ENCODE measurements at places on chromosomes 1 and 21.
A peak's percentile ranks its signal among the peaks of the same experiment; 100 is the strongest.

GRCh38 chr1:34681480-34682451 lies 73.1 kb upstream of the GJB5 start:
- peak; percentile 26 for DNase-seq

GRCh38 chr21:46448108-46448507 lies 10.6 kb upstream of the DIP2A start:
- no peak for DNase-seq

DNA sequence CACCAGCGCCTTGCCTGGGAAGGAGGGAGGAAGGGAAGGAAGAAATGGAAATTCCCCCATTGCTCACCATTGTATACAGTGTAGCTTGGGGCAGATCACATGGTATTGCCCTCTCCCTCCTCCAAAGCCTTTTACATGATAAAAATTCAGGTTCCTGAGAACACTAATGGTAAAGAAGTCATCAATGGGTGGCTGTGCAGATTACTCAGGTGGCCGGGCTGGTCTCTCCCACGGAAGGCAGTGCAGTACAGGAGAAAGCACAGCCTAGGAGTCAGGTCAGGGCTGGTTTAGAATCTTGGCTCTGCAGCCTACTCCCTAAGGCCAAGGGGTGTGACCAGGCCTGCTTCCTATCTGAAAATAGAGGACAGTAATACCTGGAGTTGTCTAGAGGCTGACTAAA lies 107.9 kb downstream of the SUSD4 start:
- no peak for DNase-seq

DNA sequence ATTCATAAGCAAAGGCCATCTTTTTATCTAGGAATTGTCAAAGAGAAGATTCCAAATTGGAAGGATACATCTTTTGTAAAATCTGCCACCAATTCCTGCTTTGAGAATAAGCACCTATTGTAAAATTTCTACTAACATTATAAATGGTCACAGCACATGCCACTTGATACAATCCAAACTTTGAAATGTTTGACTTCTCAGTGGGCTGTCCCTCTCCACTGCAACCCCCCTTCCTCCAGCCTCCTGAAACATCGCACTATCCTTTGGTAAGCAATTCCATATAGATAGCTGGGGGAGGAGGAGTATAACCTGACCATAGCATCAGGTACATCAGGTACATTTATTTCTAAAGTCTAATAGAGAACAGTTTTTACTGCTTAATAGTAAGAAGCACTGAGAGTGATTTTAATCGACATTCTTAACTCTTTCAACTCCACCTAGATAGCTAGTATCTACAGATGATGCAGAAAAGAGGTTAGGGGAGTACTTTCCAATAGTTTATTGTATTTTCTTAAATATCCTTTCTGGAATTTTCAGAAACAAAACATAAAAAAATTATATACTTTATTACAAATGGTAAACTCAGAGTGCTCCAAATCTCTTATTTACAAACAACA lies 2.9 kb downstream of the JUN start:
- DNase-seq: no peak

DNA sequence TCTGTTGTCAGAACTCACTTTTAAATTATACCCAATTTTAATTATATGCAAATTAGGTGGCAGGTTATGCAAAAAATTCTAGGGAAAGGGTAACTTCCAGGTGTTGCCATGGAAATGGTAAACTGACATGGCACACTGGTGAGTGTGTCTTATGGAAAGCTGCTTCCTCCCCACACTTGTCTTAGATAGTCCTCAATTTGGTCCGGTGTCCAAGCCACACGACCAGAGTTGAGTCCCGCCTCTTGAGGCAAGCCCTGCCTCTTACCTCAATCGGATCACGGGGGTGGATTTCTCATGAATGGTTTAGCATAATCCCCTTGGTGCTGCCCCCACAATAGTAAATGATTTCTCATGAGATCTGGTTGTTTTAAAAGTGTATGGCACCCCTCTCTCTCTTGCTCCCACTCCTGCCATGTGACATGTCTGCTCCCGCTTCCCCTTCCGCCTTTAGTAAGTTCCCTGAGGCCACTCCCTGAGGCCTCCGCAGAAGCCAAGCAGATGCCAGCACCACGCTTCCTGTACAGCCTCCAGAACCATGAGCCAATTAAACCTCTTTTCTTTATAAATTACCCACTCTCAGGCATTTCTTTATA lies 74.9 kb downstream of the MATN1 start:
- DNase-seq: no peak

GRCh38 chr21:33268737-33269441 lies 2.7 kb downstream of the IL10RB start:
- DNase-seq: no peak

DNA sequence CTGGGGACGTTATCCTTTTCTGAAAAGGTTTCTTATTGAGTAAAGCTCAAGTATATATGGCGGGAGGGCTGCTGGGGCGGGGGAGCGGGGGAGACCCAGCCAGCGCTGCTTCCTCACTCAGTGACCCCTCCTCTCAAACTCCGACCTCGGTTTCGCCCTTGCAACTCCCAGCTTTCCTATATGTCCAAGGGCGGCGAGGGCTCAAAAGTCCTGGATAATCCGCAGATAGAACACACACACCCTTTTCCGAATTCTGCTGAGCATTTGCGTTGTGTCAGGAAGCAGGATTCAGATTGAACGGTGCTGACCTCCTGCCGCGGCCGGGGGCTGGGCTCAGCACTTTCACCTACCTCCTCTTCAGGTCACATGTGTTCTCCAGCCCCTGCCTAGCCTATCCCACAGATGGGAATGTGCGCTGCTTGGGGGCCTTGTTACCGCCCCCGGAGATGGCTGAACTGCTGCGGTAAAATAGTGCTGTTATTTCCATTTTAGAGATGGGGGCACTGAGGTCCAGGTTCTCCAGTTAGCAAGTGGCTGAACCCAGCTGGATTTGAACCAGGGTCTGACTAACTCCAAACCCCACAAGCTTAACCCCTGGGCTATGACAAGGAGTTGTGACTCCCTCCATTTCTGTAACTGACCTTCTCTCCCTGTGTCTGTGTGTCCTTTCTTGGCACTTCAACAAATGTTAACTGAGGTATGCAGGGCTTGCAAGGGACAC lies 795 bp upstream of the AHDC1 start:
- no peak for DNase-seq

DNA sequence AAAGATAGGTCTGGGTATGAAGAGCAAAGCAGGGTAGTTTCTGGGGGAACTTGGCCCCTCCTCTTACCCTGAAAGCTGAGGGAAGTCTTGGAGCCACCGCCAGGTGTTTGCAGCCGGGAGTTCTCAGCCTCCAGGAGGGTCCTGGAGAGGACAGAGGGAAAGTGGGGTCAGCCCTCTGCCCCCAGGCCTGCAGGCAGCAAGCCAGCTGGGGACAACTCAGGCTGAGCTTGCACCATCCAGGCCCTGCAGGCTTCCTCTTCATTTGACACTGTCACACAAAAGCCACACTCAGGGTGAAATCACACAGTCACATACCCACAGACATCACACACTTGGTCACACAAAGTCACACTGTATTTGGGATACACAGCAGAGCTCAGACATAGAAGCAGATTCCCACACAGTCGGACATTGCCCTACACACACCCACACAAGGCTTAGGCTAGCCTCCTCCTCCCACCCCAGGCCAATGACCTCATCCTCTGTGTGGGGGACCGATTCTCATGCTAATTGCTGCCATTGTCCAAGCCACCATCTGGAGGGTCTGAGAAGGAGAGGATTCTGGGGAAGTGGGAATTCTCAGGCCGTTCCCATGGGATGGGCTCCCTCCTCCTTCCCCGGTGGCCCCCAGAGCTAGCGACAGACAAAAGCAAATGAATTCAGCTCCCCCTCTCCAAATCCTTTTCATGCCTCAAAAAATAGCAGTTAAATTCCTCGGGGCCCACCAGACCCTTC lies 3.7 kb downstream of the NES start:
- DNase-seq: no peak

DNA sequence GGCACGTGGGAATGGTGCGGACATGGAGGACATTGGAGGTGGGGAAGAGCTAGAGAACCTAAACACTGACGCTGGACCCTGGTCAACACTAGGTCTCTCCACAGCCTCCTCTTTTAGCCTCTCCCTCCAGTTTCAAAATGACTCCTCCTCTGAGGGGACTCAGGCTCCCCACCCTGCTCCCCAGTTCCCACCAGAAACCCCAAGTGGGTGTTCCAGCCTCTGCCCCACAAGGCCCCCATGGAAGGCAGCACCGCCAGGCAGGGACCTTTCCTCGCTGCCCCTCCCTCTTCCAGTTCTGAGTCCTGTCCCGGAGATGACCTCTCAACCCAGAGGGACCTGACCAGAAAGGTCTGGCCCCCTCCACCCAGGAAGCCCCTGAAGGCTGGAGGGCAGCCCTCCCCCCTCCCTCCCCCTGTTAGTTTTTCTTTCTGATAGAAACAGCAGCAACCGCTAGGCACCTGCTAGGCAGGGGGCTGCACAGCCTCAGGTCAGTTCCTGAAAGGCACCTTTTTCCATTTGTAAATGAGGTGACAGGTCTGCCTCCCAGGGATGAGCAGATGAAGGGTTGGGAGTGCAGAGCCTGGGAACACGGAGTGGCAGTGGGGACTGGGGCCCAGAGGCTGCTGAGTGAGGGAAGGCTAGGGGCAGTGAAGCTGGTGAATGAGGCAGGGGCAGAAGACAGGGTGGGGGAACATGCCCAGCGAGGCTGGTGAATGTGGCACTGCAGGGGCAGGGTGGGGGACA lies 9.3 kb upstream of the ITGB2 start:
- DNase-seq: no peak

GRCh38 chr1:16315437-16315836 lies 36.8 kb downstream of the FBXO42 start:
- DNase-seq: no peak

GRCh38 chr1:81949421-81949820 lies 148.7 kb downstream of the ADGRL2 start:
- DNase-seq: no peak

GRCh38 chr1:151802372-151802771 lies 2.8 kb downstream of the LINGO4 start:
- DNase-seq: no peak

DNA sequence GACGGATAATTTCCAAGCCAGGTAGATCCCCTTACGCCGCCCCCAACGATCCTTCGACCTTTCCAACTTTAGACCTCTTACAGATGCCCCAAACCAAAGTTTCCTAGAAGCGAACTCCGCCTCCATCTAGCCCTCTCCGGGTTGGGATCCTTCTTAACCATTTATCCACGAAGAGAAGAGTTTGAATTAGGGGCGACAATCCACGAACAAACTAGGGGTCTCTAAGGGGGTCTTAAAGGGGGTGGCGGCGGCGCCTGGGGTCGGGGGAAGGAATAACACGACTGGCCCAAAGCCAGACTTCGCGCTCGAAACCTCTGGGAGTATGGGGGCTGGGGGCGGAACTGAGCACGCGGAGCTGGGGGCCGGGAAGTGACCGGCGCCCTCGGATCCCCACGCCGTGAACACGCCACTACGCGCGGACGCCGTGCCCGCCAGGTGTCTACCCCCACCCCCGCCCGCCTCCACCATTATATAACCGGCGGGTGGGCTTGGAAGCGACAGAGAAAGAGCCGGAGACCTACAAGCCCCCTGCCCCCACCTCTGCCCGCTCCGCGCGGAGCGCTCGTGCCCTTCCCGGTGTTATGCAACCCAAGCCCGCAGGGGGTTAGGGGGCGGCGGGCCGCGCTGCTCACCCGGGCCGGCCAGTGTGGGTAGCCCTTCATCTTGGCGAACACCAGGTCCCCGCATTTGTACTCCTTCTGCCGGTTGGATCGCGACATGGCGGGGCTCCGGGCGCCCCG lies 594 bp downstream of the HDGF start:
- peak; percentile 36 for DNase-seq

- DNase-seq: no peak
These were observed 139.4 kb downstream of the DYRK1A start for GRCh38 chr21:37505963-37506362.

- no peak for DNase-seq
These were observed 532 bp downstream of the RALGPS2 start for GRCh38 chr1:178725466-178726086.

DNA sequence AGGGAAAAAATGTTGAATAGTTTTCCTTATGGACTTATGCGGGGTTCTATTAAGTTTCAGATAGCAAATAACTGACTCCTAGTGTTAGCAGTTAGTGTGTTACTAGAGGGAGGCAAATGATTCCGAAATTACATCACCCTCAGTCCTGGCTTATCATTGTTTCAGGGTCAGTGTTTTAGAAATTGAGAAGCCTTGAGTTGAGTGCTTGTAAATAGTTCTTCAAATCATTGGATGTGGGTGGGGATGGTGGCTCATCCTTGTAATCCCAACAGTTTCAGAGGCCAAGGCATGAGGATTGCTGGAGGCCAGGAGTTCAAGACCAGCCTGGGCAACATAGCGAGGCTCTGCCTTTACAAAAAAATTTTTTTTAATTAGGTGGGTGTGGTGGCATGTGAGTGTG lies 21.3 kb downstream of the SOAT1 start:
- no peak for DNase-seq

DNA sequence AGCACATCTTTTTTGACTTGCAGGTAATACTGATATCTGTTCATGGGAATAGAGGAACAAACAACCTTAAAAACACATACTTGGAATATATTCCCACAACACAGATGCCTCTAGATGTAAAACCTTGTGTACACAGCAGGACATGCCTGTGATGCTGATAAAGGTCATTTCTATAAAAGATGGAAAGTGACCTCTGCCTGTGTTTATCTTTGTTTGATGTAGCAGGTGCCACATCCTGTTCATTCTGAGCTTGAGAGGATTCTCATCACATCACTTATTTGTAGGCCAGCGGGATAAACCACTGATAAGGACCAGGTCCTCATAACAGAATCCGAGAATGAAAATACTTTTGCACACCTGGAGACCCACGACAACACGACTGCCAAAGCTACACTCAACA lies 133.7 kb downstream of the SMYD2 start:
- no peak for DNase-seq

- no peak for DNase-seq
These were observed 490.6 kb downstream of the KIF26B start for GRCh38 chr1:245645406-245645805.

DNA sequence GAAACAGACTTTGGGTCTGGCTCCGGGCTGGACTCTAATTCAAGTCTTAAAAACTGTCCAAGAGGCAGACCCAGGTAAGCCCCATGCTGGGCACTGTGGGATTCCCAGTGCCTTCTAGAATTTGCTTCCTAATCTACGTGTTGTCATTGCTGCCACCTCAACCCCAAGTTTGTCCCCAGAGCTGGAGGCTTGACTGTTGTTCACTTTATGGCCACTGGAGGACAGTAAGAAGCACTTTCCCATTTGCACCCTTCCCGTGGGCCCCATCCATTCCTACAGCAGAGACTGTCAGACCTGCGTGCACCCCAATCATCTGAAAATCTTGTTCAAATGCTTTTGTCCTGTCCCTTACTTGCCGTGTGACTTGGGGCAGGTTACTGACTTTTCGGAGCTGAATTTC lies 29.4 kb upstream of the VASH2 start:
- no peak for DNase-seq

DNA sequence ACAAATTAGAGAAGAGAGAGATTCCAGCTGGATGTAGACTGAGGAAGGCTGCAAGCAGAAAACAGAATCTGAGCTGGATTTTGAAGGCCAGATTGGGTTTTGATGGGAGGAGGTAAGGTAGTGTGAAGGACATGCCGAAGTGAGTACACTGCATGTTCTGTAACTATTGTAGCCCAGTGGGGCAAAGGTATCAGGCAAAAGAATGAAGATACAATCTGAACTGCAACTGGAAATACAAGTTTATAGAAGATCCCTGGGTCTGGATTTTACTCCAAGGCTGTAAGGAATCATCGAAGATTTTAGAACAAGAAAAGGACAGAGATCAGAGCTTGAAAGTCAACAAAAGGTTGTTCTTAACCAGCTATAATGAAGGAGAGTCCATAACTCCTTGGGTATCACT lies 382.0 kb downstream of the KCNH1 start:
- DNase-seq: no peak

- no peak for DNase-seq
These were observed 10.4 kb downstream of the TTLL10 start for GRCh38 chr1:1183833-1184775.

- peak; percentile 42 for DNase-seq
These were observed 7.3 kb upstream of the CTRC start for GRCh38 chr1:15430787-15431570.

Measured in fibroblast of skin of right biceps (primary cell).